ENCODE measurements at places on chromosomes 5 and 9. TPM values are rescaled to one million over a fixed set of nuclear protein-coding genes. Genes with fewer than 3 reads are reported as not detected.

AMBP gene
- total RNA-seq: not detected

DNA sequence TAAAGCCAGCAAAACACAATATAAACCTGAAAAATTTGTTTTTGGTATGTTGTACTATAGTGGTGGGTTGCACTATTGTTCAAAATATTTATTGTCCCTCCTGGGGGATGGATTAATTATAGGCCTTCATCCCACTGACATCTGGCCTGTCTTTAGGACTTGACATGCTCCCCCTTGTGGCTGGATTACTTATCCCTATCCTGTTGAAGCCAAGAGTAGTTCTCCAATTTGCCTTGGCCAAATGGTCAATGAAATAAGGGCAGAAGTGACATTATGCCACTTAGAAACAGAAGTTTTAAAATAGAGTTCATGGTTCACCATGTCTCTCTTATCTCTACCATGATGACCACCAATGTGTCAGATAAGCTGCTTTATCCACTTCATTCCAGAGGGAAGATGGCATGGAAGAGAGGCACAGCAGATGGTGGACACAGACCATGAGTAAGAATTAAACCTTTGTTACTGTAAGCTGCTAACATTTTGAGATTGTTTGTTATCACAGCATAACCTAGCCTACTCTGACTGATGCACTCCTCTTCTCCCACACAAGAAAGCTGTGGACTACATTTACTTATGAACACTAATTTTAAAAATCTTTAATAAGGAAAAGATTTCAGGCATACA lies 29.2 kb upstream of the ARHGEF28 start:
- H3K36me3 ChIP-seq: no peaks in the 10 kb centered on the region
- no peak overlapping the region for H3K4me3 ChIP-seq
- H3K27me3 ChIP-seq: peaks cover 19% of the 10 kb centered on the region
- DNase-seq: peak; percentile 65
- no peaks in the 10 kb centered on the region for H3K4me1 ChIP-seq
- H3K27ac ChIP-seq: no peak overlapping the region

GRCh38 chr5:39116344-39117170 lies 42.4 kb upstream of the RICTOR start:
- no peak overlapping the region for H3K4me3 ChIP-seq
- H3K36me3 ChIP-seq: peaks cover 57% of the 10 kb centered on the region
- H3K4me1 ChIP-seq: peaks cover 19% of the 10 kb centered on the region
- no peaks in the 10 kb centered on the region for H3K27me3 ChIP-seq
- H3K27ac ChIP-seq: no peak overlapping the region
- no peak for DNase-seq

DNA sequence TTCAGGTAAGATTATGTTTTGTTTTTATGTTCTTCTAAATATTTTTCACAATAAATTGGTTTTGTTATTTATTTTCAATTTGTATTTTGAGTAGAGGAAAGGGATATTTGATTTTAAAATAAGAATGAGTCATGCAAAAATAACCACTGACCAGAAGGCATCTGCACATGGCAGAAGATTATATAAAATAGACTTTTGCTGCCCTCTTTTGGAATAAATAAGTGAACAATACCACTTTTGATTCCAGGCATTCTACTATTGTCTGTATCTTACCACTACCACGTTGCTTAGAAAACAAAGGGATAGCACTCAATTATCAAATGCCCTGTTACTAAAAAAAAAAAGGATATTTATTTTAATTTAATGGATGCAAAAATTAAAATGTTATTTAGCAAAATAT lies 227.3 kb upstream of the ITGA1 start:
- peaks cover 10% of the 10 kb centered on the region for H3K27me3 ChIP-seq
- H3K4me3 ChIP-seq: no peak overlapping the region
- no peaks in the 10 kb centered on the region for H3K4me1 ChIP-seq
- H3K36me3 ChIP-seq: no peaks in the 10 kb centered on the region

- H3K36me3 ChIP-seq: no peaks in the 10 kb centered on the region
- peaks cover 68% of the 10 kb centered on the region for H3K27me3 ChIP-seq
- no peak for DNase-seq
- H3K4me3 ChIP-seq: no peak overlapping the region
- no peak overlapping the region for H3K27ac ChIP-seq
- H3K4me1 ChIP-seq: peaks cover 2% of the 10 kb centered on the region
These were observed 4.2 kb downstream of the CDC14B start for GRCh38 chr9:96615411-96615810.

DNA sequence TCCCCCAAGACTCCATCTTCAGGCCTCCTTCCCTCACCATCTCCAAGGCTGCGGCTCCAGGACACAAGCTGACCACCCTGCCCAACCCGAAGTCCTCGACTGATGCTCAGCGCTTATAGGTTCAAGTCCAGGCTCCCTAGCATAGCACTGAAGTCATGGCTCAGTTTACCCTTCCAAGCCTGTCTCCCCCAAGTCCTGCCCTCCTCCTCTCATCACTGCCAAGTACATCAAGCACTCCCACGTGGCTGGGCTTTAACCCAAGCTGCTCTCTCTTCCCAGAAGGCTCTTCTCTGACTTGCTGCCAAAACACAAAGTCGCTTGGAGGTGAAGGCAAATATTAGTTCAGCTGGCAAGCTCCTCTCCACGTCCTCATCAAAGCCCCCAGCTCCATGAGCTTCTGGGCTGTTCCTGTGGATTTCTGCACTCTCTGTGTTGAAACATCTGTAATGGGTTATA lies 22.1 kb upstream of the MARCHF6 start:
- no peak for DNase-seq
- peaks cover 59% of the 10 kb centered on the region for H3K27me3 ChIP-seq
- H3K36me3 ChIP-seq: no peaks in the 10 kb centered on the region
- no peak overlapping the region for H3K27ac ChIP-seq
- H3K4me1 ChIP-seq: peaks cover 4% of the 10 kb centered on the region

- DNase-seq: no peak
- H3K4me3 ChIP-seq: no peak overlapping the region
- peaks cover 15% of the 10 kb centered on the region for H3K4me1 ChIP-seq
- H3K27ac ChIP-seq: peak overlapping the region; percentile 54
- H3K36me3 ChIP-seq: peaks cover 43% of the 10 kb centered on the region
- no peaks in the 10 kb centered on the region for H3K27me3 ChIP-seq
These were observed 35.6 kb upstream of the SMU1 start for GRCh38 chr9:33112094-33112493.

DNA sequence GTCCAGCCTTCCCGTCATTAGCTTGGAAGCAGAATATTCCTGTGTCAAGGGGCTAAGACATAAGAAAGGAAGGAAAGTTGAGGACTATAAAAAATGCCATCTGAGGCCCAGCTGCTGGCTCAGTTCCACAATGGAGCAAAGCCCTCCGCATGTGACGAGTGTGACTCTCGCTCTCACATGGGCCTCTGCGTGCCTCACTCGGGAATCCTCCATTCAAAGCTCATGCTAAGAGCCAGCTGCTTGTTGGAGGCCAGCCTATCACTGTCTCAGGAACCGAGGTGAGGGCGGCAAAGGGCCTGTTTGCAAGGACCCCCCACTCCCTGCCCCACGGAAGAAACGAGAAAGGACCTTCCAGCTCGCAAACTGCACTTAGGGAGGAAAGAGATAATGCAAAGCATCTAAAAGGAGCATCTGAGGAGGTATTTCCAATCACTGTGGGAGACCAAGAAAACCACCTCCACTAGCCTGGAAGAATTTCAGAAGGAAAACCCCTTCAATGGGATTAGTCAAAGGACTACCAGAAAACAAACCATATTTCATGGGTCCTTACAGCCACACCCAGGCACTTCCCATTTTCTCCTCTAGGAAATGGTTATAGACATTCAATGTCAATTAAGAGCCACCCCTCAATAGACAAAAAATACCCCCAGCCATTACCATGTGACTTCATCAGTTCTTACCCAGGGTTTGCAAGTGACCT lies 95.3 kb downstream of the PRRT1B start:
- DNase-seq: no peak
- peaks cover 57% of the 10 kb centered on the region for H3K4me1 ChIP-seq
- H3K27me3 ChIP-seq: no peaks in the 10 kb centered on the region
- peak overlapping the region; percentile 66 for H3K27ac ChIP-seq

DNA sequence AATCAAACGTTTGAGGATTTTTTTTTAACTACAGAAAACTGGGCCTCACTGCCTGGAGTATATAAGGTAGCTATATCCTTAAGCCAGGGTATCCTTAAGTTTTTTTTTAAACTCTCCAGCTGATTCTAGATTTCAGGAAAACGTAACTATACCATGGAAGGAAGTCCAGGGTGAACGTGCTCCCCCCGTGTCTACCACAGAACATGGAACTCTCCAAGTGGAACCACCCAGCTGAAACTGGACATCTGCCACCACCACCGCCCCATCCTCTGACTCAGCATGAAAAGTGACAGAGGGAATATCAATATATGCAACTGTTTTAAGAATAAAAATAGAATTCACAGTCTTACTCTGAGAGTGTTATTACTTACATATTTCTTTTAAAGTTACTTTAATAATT lies 61.3 kb downstream of the DROSHA start:
- peaks cover 60% of the 10 kb centered on the region for H3K36me3 ChIP-seq
- H3K27ac ChIP-seq: no peak overlapping the region
- H3K4me3 ChIP-seq: no peak overlapping the region
- no peak for DNase-seq
- H3K4me1 ChIP-seq: no peaks in the 10 kb centered on the region

DRD1 gene
- total RNA-seq: not detected

GRCh38 chr9:92426501-92427145 lies 2.4 kb upstream of the OMD start:
- H3K27ac ChIP-seq: no peak overlapping the region
- H3K4me3 ChIP-seq: no peak overlapping the region
- no peaks in the 10 kb centered on the region for H3K27me3 ChIP-seq
- peaks cover 1% of the 10 kb centered on the region for H3K36me3 ChIP-seq

DNA sequence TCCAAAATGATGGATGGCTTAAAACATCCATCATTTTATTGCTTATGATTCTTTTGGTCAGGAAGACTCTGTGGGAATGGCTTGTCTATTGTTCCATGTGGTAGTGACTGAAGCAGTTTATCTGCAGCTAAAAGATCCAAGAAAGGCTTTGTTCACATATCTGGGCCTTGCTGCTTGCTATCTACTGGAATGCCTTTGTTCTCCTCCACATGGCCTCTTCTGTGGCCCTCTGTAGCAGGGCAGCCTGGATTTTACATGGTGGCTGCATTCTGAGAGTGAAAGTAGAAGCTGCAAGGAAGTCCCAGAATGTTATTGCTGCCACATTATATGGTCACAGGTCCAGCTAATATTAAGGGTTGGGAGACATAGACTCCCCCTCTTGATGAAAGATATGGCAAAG lies 35.1 kb downstream of the DMXL1 start:
- H3K27me3 ChIP-seq: no peaks in the 10 kb centered on the region
- DNase-seq: no peak
- H3K4me3 ChIP-seq: no peak overlapping the region
- no peaks in the 10 kb centered on the region for H3K4me1 ChIP-seq
- no peak overlapping the region for H3K27ac ChIP-seq

- no peaks in the 10 kb centered on the region for H3K27me3 ChIP-seq
- H3K4me1 ChIP-seq: peaks cover 4% of the 10 kb centered on the region
- peaks cover 50% of the 10 kb centered on the region for H3K36me3 ChIP-seq
- no peak overlapping the region for H3K4me3 ChIP-seq
These were observed 12.0 kb upstream of the TOR2A start for GRCh38 chr9:127746959-127747569.

SPAG8 gene
- total RNA-seq: 0.21 TPM

DNA sequence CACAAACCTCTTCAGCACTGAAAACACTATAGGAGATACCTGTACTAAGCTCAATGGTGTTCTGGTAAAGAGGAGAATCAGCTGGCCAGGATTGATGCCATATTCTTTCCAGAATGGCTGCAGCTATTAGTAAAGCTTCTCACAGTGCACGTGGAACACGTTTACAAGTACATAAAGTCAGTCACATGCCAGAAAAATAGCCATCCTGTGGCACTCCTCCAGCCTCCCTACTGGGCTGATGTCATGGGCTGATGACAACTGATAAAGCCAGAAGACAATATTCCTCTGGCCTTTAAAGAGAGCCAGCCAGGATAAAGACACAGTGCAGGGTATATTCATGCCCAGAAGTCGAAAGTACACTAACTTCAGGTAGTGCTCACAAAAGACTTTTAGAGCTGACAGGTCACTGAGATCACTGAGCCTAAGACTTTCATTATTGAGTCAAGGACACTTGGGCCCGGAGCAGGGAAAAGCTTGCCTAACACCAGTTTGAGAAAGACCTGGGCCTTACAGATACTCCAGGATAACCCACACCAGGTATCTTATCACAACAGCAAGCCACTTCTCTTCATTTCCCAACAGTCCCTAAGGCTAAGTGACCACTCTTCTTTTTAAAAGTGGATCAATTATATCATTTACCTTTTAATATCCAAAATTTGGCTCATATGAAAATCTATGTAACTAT lies 29.4 kb downstream of the ABITRAM start:
- H3K4me1 ChIP-seq: no peaks in the 10 kb centered on the region
- DNase-seq: no peak
- no peak overlapping the region for H3K4me3 ChIP-seq
- H3K36me3 ChIP-seq: no peaks in the 10 kb centered on the region

GRCh38 chr5:174794931-174795672 lies 70.7 kb downstream of the MSX2 start:
- H3K27ac ChIP-seq: no peak overlapping the region
- DNase-seq: no peak
- H3K4me3 ChIP-seq: no peak overlapping the region
- H3K27me3 ChIP-seq: peaks cover 17% of the 10 kb centered on the region
- H3K4me1 ChIP-seq: peaks cover 7% of the 10 kb centered on the region

DNA sequence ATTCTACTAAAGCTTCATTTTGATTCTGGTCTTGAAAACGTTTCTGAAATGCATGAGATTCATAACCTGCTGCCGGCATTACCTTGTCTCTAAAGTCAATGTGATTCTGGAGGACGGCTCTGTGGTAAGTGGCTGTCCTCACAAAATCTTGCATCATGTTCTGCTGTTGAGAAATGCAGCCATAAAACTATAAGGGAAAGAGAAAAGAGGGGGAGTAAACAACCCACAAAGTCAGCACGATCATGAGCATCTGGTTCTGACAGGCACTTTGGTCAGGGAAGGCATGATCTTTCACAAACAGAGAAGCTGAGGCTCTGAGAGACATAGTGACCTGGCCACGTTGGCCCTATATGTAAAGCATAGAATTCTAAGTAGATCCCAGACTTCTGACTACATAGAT lies 168.9 kb upstream of the PUM3 start:
- H3K27ac ChIP-seq: no peak overlapping the region
- H3K4me1 ChIP-seq: no peaks in the 10 kb centered on the region
- DNase-seq: no peak
- H3K4me3 ChIP-seq: no peak overlapping the region
- H3K27me3 ChIP-seq: no peaks in the 10 kb centered on the region

GRCh38 chr9:123011878-123012528 lies 21.5 kb upstream of the GPR21 start:
- H3K27me3 ChIP-seq: no peaks in the 10 kb centered on the region
- H3K36me3 ChIP-seq: peaks cover 49% of the 10 kb centered on the region
- H3K4me3 ChIP-seq: no peak overlapping the region
- H3K27ac ChIP-seq: no peak overlapping the region
- DNase-seq: no peak

Data from activated CD4-positive, alpha-beta T cell treated with anti-CD3 and anti-CD28 coated beads, Interleukin-2, amount 10 ng/mL, durations not matched to agents 24 days and 14 days (primary cell).